ENCODE measurements at places on chromosomes 6 and 20.

GRCh38 chr6:47157653-47158219 is 115.6 kb upstream of the ADGRF1 start:
- no peak for DNase-seq

DNA sequence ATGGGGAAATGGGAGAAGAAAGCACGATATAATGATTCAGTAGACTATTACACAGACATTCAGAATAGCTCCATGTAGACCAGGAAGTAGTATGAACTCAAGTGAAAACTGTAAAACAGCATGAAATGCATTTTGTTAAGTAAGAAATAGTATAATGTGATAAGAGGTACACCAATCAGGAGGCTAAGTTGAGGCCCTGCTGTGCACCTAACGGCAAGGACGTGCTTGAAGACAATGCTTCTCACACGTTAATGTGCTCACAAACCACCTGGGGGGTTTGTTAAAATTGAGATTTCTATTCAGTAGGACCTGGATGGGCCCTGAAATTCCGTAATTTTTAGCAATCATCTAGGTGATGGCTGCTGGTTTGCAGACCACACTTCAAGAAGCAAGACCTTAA is 178.9 kb upstream of the SULF2 start:
- no peak for DNase-seq

DNA sequence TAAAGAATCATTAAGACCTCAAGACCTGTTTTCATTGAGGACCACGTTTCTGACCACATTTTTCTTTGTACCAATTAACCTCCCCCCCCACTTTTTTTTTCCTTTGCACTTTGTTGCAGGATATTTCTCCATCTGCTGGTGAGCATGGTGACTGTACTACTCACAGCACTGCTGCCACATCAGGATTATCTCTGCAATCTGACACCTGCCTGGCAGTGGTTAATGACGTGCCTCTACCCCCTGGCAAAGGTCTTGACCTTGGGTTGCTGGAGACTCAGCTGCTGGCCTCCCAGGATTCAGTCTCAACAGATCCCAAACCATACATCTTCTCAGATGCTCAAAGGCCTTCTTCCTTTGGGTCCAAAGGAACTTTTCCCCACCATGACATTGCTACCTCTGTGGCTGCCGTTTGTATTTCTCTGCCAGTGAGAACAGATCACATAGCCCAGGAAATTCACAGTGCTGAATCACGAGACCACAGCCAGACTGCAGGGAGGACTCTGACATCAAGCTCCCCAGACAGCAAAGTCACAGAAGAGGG is 46.6 kb upstream of the EDN3 start:
- DNase-seq = no peak

DNA sequence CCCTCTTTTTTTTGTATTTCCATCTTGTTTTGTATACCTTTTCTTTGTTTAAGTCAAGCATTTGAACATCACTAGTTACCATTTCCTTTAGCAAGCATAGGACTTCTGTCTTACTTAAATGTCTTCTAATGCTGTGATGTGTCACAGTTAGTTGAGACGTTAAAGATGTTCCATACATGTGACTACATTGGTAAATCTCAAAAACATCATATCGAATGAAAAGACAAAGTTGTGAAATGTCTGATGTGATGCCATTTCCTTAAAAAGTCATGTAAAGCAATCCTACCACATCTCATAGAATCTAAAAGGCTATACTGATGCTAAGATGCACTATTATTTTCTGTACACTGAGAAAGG is 26.8 kb downstream of the SLC16A10 start:
- no peak for DNase-seq

- DNase-seq = no peak
Observed at GRCh38 chr6:163468738-163469137, 54.2 kb downstream of the QKI start.

All from T follicular helper cell (primary cell).